ENCODE measurements at places on chromosomes 6 and 20.

GRCh38 chr6:5967594-5967993 is 39.1 kb downstream of the NRN1 start:
- no peaks in the 10 kb centered on the region for H3K36me3 ChIP-seq
- no peak for DNase-seq
- no peak overlapping the region for H3K27ac ChIP-seq
- H3K27me3 ChIP-seq, result no peaks in the 10 kb centered on the region
- peaks cover 7% of the 10 kb centered on the region for H3K4me1 ChIP-seq

GRCh38 chr6:88013015-88013414 is 34.6 kb upstream of the SPACA1 start:
- H3K27me3 ChIP-seq, result no peaks in the 10 kb centered on the region
- H3K4me1 ChIP-seq, result no peaks in the 10 kb centered on the region
- H3K4me3 ChIP-seq, result no peak overlapping the region
- DNase-seq, result no peak
- H3K36me3 ChIP-seq, result no peaks in the 10 kb centered on the region

DNA sequence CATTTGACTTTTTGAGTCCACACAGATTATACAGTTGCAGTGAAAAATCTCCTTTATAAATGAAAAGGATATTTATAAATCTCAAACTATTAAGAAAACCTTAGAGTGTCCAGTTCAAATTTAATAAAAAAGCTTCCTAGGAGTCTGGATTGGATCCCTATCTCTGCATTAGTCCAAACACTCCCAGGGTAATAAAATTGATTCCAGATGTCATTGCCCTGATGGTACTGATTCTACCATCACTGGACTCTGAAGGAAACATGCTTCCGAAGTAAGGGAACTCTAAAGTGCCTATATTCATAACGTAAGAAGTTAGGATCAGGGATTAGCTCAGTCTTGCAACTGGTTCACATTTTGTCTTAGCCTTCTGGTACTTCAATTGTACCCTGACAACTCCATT is 1325.1 kb upstream of the MAP3K7 start:
- no peak overlapping the region for H3K4me3 ChIP-seq
- no peaks in the 10 kb centered on the region for H3K4me1 ChIP-seq
- no peak overlapping the region for H3K27ac ChIP-seq
- H3K36me3 ChIP-seq, result no peaks in the 10 kb centered on the region

DNA sequence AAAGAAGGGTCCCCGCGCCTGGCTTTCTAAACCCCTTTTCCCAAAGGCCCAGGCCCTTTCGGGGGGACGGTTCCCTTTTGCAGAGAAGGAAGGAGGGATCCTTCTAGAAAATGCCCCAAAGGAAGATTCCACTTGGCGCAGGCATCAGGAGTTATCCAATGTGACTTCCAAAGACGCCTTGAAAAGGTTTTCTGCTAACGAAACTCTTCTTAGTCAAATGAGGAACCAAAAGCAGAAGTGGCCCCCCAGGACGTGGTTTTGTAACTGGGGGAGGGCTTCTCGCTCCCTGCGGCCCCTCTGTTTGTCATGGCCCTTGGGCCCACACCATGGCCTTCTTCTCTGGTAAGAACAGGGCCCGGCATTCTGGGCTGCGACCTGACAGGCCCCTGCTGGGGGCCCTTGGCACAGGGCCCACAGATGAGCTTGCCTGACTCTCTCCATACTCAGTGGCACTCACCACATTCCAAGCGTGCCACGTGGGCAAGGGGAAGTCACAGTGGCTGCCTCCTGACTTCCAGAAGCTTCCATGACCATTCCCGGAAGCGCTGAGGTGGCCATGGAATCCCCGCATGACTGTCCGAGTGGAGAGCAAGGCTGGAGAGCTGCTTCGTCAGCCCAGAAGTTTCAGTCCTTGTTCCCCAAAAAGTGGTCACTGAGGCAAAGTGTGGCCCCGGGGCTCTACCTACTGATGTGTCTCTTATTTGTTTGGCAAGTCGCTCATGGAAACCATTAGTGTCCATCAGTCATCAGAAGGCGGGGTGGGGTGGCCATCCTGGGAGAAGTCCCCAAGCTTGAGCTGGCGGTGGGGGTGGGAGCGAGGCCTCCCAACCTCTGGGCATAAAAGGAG is 834 bp upstream of the CTSZ start:
- DNase-seq, result peak; percentile 42
- H3K27ac ChIP-seq, result peak overlapping the region; percentile 77
- H3K4me1 ChIP-seq, result peaks cover 76% of the 10 kb centered on the region
- H3K4me3 ChIP-seq, result peak overlapping the region; percentile 73

- peaks cover 15% of the 10 kb centered on the region for H3K4me1 ChIP-seq
- DNase-seq, result no peak
- peaks cover 100% of the 10 kb centered on the region for H3K36me3 ChIP-seq
- H3K27ac ChIP-seq, result no peak overlapping the region
- no peaks in the 10 kb centered on the region for H3K27me3 ChIP-seq
Observed at GRCh38 chr6:4057036-4057435, 21.9 kb downstream of the FAM217A start.

DNA sequence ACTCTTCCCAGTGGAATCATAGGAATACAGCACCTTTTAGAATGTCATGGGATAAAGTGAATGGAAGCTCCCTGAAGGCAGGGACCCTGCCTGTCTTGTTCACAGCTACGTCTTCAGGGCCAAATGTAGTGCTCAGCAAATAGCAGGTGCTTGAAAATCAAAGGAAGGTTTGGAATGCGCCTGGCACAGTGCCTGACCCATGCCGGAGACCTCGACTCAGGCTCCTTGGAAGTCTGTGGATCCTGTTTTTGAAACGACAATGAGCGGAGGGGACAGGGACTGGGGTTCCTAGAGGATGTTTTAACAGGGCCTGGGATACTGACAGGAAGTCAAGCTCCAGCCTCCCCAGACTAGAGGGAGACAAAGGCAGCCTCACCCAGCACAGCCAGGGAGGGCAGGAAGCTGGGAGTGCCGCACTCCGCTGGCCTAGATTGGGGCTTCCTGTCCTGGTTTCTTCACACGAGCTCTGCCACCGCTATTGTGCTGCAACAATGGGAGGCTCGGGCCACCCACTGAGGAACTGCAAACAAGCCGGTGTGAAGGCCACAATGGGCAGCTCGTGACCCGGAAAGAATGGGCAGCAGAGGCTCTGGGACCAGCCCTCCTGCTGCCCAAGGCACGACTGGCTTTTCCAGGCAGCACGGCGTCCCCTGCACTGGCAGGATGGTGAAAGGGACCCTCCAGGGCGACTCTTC is 76.7 kb downstream of the PREX1 start:
- no peaks in the 10 kb centered on the region for H3K36me3 ChIP-seq
- peaks cover 30% of the 10 kb centered on the region for H3K4me1 ChIP-seq
- H3K27me3 ChIP-seq, result peaks cover 25% of the 10 kb centered on the region
- H3K4me3 ChIP-seq, result no peak overlapping the region
- peak overlapping the region; percentile 69 for H3K27ac ChIP-seq
- no peak for DNase-seq

DNA sequence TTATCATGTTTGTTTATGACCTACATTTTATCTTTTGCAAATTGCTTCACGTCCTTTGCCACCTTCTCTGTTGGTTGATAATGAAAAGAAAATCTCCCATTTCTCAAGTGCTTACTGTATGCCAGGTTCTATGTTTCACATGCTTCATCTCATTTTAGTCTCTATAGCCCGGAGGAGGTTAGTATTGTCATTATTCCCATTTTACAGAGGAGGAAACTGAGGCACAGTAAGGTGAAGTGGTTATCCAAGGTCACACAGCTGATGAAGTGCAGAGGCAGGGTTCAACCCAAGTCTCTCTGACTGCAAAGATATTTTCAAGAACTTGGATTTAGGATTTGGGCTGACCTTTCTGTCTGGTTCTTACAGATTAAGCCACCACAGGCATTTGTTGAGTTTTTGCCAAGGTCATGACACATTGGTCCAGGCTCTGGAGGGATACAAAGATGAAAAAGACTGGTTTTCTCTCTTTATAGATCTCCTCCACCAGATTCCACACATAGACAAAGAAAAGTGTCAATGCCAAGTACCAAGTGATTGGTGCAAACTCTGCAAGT is 20.6 kb downstream of the CNBD2 start:
- H3K4me1 ChIP-seq, result no peaks in the 10 kb centered on the region
- DNase-seq, result no peak
- H3K27ac ChIP-seq, result no peak overlapping the region
- H3K36me3 ChIP-seq, result no peaks in the 10 kb centered on the region
- no peaks in the 10 kb centered on the region for H3K27me3 ChIP-seq

DNA sequence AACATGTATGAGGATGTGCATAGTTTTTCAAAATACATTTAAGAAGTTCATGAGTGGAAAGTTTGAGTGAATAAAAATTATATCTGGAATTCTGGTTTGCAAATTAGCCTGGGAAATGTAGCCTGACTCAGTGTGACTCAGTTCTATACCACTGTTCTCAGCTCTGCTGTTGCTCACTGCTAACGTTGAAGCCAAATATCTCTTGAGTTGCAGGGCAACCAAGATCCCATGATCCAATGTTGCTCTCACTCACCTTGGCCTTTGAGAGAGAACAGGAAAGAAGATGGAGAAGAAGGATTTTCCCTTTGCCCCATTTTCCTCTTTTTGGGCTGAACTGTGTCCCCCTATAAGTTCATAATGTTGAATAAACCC is 28.9 kb downstream of the PSMB9 start:
- H3K36me3 ChIP-seq, result no peaks in the 10 kb centered on the region
- no peak for DNase-seq
- H3K4me3 ChIP-seq, result no peak overlapping the region
- no peak overlapping the region for H3K27ac ChIP-seq
- H3K27me3 ChIP-seq, result no peaks in the 10 kb centered on the region

DNA sequence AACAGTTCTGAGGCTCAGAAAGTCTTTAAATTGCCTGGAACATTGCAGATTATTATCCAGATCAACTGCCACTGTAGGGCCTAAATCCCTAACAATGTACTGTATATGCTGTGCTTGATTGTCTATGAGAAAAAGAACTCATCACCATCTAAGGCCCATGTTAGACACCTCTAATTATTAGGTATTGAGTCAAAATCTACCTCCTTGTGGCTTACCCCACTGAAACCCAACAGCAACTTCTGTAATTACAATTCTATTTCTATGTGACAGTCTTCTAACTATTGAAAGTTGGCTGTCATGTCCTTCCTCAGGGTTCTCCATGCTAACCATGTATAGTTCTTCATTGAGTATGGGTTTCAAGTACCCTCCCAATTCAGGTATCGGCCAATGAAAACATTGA is 13.9 kb downstream of the MCM9 start:
- no peak overlapping the region for H3K4me3 ChIP-seq
- peaks cover 13% of the 10 kb centered on the region for H3K36me3 ChIP-seq
- H3K27me3 ChIP-seq, result no peaks in the 10 kb centered on the region
- H3K27ac ChIP-seq, result no peak overlapping the region

- DNase-seq, result no peak
- H3K36me3 ChIP-seq, result no peaks in the 10 kb centered on the region
- H3K4me3 ChIP-seq, result no peak overlapping the region
- H3K27me3 ChIP-seq, result no peaks in the 10 kb centered on the region
Observed at GRCh38 chr6:28683945-28684538, 158.4 kb downstream of the GPX5 start.

- DNase-seq, result no peak
- no peaks in the 10 kb centered on the region for H3K27me3 ChIP-seq
- H3K4me3 ChIP-seq, result peak overlapping the region; percentile 87
- H3K4me1 ChIP-seq, result peaks cover 14% of the 10 kb centered on the region
- H3K36me3 ChIP-seq, result peaks cover 8% of the 10 kb centered on the region
- peak overlapping the region; percentile 92 for H3K27ac ChIP-seq
Observed at GRCh38 chr6:159760602-159761057, 1.2 kb upstream of the ACAT2 start.

DNA sequence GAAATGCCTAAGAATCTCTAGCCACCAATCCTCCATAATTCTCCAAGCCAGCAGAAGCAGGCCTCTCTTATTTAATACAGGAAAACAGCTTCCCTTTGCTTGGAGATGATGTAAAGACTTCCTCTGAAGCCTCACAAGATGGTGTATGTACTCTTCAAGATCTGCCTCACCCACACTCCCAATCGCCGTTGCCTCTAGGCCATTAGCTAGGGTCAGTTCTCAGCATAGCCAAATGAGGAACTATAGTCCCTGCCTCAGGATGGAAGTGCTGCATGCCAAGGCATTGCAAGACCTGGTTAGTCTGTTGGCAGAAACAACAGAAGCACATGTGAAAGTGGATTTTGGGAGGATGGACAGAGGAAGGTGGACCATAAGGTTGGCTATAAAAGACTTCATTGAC is 139.1 kb downstream of the SCML4 start:
- DNase-seq, result no peak
- no peak overlapping the region for H3K4me3 ChIP-seq
- H3K27me3 ChIP-seq, result no peaks in the 10 kb centered on the region
- no peak overlapping the region for H3K27ac ChIP-seq
- H3K36me3 ChIP-seq, result no peaks in the 10 kb centered on the region

- no peaks in the 10 kb centered on the region for H3K36me3 ChIP-seq
- H3K4me1 ChIP-seq, result peaks cover 29% of the 10 kb centered on the region
- peak; percentile 34 for DNase-seq
- H3K27me3 ChIP-seq, result no peaks in the 10 kb centered on the region
- peak overlapping the region; percentile 93 for H3K4me3 ChIP-seq
Observed at GRCh38 chr6:20402342-20403069, 827 bp downstream of the E2F3 start.

- H3K4me1 ChIP-seq, result peaks cover 3% of the 10 kb centered on the region
- DNase-seq, result no peak
- H3K4me3 ChIP-seq, result no peak overlapping the region
- H3K36me3 ChIP-seq, result peaks cover 4% of the 10 kb centered on the region
Observed at GRCh38 chr6:17469006-17469832, 75.8 kb downstream of the CAP2 start.

- H3K27me3 ChIP-seq, result no peaks in the 10 kb centered on the region
- DNase-seq, result no peak
- H3K36me3 ChIP-seq, result no peaks in the 10 kb centered on the region
- H3K27ac ChIP-seq, result no peak overlapping the region
Observed at GRCh38 chr6:20853828-20854227, 319.6 kb downstream of the CDKAL1 start.

DNA sequence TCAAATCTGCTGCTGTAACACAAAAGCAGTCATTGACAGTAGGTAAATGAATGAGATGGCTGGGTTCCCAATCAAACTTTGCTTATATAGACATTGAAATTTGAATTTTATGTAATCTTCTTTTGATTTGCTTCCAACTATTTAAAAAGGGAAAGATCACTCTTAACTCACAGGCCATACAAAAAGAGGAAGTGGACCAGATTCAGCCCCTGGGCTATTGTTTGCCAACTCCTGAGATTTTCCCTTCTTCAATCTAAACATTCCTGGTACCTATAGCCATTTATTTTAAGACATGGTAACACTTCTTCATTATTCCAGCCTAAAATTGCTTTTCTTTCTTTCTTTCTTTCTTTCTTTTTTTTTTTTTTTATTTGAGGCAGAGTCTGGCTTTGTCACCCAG is 260.6 kb downstream of the TFAP2A start:
- peaks cover 3% of the 10 kb centered on the region for H3K27me3 ChIP-seq
- H3K4me3 ChIP-seq, result no peak overlapping the region
- H3K4me1 ChIP-seq, result no peaks in the 10 kb centered on the region

DNA sequence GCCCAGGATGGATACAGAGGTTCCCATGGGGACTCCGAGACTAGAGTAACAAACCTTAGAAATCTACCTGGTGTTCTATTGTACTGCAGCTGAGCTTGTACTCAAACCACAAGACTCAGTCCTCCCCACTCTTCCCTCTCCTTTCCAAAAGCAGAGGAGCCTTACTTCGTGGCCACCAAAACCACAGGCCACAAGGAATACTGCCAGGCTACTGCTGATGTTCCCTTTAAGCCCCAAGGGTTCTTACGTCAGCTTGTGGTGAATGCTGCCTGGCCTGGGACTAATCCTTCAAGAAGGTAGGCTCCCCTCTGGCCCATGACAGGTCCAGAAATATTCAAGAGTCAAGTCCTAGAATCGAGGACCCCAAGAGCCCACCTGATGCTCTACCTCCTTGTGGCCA is 10.5 kb upstream of the DEFB128 start:
- H3K4me3 ChIP-seq, result no peak overlapping the region
- H3K4me1 ChIP-seq, result no peaks in the 10 kb centered on the region
- no peaks in the 10 kb centered on the region for H3K36me3 ChIP-seq
- no peak overlapping the region for H3K27ac ChIP-seq
- no peaks in the 10 kb centered on the region for H3K27me3 ChIP-seq
